ENCODE measurements at places on chromosomes 3 and 15.

DNA sequence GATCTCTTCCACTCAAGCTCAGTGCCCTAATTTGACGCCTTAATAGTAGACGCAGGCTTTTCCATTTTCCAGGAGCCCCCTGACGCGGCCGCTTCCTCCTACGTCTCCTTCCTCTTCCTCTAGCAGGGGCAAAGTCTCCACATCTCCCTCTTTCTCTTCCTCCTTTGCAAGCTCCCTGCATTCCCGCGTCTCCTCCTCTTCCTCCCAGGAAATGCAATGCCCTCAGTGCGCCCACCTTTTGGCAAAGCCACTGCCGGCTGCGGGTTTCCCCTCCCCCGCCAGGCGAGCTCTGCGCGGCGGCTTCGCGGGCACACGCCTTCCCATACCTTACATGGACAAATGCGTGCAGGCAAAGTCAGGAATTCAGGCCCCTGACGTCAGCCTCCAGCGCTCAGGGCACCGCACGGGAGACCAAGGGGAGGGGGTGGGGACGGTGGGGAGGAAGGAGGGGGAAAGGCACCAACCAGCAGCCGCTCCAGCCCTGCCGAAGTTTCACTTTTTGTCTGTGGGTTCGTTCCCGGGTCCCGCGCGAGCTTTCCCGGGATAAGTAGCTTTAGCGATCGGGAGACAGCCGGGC, 432 bp upstream of the LPP start:
- peak; percentile 70 for DNase-seq

DNA sequence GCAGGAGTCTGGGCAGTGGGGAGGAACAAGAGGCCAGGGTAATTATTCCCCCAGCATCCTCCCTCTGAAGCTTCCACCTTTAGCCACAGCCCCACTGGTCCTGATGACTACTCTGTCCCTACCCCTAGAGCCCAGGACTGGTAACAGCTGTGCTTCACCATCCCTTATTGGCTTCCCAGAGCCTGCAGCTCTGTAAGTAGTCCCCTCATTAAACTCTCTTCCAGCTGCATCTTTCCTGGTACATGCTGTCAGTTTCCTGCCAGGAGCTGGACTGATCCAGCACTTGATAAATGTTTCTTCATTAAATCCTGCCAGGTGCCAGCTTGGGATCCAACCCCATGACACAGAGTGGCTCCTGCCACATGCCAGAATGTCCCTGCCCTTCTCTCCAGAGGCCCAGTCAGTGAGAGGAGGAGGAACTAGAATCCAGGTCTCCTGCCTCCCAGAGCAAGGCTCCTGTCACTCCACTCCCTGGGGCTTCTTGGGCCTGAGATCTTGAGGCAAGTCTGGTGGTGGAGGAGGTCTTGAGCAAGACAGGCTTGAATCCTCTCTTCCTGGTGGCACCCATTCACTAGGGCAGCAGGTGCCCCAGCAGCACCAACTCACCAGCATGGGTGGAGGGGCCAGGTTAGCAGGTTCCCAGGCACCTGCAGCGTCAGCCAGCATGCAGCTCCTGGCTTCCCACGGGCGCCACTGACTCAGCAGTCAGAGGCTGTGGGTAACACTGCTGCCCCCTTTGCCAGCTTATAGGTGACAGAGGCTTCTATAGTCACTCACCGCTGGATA, 27.6 kb downstream of the FBXW12 start:
- no peak for DNase-seq

DNA sequence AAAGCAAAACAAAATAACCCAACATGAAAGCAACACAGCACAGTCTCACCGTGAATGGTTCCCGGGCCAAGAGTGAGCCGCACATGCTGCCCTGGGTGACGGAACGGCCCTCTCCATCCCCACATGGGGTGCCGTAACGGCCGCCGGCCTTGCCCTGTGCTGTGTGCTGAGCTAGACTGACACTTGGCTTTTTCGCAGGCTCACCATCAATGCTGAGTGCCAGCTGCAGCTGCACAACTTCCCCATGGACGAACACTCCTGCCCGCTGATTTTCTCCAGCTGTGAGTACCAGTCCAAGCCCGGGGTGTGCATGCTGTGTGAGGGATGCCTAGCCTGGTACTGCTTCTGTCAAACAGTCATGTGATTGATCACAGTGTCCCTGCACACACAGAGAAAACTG, 357.6 kb downstream of the GABRG3 start:
- no peak for DNase-seq

- DNase-seq, result no peak
Observed at GRCh38 chr3:10600296-10600714, 94.9 kb upstream of the ATP2B2 start.

GRCh38 chr15:64286473-64286872, 69.5 kb downstream of the CSNK1G1 start:
- DNase-seq, result no peak

DNA sequence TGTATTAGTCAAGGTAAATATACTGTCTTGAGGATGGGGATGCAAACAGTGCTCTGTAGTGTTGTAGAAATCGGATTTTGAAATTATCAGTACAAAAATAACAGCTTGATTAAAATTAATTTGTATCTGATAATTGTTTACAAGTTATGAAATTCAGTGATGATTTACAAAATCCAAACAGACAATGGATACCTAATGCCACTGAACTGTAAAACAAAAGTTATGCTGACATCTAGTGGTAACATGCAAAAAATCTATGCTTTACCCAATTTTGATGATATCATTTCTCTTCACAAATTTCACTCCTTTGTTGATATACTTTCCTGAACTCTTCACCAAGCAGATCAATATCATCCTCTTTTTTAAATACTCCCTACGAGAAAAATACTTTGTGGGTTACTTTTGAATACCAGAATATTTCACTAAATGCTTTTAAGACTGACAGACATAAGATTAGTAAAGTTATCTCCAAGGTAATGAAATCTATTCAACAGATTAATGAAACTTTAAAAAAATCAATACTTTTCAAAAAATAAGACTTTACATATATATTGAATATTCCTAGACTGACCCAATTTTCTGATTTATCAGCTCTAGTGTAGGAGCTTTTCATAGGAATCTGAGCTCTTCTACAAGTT, 36.0 kb downstream of the MNS1 start:
- no peak for DNase-seq

- DNase-seq, result peak; percentile 85
Observed at GRCh38 chr3:24242012-24242698, 252.5 kb downstream of the THRB start.

- DNase-seq, result no peak
Observed at GRCh38 chr3:196995027-196995426, 26.4 kb upstream of the PIGZ start.

DNA sequence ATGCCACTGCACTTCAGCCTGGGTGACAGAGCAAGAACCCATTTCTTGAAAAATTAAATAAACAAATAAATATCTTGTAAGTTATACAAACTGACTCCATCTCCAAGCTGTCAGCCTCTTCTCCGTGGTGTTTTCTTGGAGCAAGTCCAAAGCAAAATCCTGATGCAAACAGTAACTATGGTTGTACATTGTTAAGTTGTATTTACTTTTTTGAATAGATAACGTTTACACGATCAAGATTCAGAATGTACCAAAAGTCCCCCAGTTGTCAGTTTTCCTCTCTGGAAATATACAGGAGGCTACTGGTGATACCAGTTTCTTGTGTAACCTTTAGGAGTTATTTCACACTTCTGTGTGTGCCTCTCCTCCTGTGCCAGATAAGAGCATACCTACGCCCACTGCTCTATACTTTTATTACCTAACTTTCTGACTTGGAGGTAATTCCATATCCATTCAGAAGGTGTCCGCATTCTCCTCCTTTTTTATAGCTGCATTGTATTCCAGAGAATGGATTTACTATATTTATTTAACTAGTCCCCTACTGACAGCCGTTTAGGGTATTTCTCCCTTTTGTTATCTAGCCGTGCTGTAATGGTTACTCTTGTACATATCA, 14.2 kb downstream of the CMTM7 start:
- DNase-seq, result no peak

DNA sequence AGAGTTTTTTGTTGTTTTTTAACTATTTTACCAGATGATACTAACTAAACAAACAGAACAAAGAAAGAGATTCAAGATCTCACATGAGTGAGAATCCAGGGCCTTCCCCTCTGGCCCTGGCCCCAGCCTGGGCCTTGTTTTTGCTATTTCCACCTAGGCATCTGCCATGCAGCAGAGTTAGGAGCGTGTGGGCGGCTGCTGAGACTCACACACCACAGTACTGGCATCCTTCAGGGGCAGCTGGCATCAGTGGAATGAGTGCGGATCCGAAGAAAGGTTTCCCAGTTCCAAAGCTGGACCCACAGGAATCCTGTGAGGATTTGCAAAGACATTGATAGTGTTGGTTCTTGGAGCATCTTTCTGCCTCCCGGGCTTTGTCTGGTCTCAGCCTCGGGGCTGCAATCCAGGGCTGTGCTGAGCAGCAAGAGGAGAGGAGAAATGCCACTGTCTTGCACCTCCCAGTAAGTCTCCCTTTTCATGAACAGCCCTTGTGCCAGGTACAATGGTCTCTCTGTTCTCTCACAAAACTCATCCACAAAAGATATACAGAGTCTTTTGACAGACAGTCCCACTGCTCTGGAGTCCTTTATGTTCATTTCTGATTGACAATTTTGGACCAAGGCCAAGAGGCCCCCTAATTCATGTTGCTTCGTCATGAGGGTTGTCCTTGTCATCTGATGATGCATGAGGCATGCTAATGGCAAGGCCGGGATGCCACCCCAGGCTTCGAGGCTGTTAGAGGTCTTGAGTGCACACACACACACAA, 46.6 kb downstream of the APH1B start:
- no peak for DNase-seq

GRCh38 chr3:193774272-193774915, 181.4 kb downstream of the OPA1 start:
- no peak for DNase-seq

DNA sequence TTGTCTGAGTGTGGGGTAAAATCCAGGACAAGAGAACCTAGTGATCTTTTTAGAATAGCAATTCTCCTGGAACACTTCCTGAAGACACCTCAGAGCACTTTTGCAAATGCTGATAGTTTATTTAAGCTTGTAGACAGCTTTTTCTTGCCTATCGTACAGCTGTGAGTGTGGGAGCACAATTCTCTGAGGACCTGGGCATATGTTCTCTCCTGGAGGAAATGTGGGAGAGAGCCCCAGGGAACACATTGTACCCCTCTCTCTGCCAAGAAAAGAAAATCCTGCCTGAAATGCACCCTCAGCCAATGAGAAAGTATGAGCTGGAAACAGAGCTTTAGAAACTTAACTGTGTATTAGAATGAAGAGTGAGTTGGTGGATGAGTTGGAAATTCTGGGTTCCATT, 308.3 kb upstream of the SEMA6D start:
- DNase-seq, result no peak

- no peak for DNase-seq
Observed at GRCh38 chr3:58742239-58742638, 75.7 kb upstream of the FAM3D start.

GRCh38 chr3:192727032-192727847, at the start of gene FGF12:
Gene FGF12, minus strand, starts transcription at chr3:192727541.
- no peak for DNase-seq

GRCh38 chr3:59234884-59235633, 185.2 kb upstream of the CFAP20DC start:
- DNase-seq, result no peak

GRCh38 chr3:159326998-159327397, 525.1 kb downstream of the MFSD1 start:
- no peak for DNase-seq

DNA sequence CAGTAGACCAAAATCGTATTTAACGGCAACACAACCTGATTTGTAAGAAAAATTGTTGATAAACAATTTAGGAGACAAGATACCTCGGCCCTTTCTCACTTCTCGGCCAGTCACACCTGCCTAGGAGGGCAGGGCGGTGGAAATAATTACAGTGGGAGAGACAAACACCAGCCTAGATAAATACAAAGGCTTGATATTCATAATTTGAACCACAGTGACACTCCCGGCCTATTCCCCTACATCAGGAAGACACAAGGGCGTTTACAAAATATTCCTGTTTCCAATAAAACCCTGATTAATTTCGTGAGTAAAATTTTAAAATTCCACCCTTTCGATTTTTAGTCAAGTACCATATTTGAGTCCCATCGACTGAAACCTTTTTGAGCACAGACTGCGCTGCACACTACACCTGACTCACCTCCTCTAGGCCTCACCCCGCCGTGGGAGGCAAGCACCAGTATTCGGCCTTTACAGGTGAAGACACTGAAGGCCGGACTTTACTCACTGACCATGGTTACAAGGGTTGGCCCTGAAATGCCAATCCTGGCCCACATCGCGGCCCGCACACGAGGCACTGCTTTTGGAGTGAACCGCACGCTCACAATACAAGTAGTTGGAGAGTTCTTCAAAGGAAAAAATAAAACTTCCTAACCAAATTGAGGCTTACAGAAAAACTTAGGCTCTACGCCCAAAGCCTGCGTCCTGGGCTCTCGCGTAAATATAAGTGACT, 794 bp downstream of the ARPP19 start:
- DNase-seq, result no peak

DNA sequence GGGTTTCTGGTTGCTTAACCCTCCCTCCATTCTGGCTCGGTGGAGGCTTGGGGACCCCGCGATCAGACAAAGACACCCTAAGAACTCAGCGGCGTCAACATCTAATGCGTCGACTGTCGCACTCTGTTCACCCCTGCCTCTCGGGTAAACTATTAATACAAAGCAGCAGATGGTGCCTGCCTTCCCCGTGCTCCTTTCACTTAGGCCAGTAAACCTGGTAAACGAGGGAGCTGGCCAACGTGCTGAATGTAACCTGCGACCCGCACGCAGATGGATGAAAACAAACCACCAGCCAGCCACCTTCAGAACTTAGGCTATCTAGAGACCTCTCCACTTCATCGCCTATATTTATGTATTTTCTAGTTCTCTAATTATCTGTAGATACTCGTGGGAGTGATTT, 848 bp upstream of the CADPS start:
- DNase-seq, result no peak

DNA sequence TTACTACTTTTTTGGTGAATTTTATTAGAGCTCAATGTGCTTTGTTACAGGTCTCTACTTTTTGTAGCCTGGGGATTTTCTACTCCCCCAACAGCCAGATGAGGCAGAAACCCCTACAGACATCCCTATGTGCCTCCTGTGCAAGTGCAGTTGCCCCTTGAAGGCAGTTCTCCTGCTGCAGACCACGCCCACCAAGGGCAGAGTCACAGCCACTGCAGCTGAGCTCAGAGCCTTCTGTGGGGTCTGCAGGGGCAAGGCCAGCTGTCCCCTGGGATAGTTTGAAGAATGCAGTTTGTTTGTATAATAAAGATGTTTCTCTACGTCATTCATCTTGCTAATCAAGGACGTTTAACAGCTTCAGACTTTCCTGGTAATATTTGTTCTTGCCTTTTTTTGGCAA, 76.8 kb downstream of the NPAP1 start:
- DNase-seq, result no peak

GRCh38 chr3:152574461-152575079, 260.4 kb upstream of the P2RY1 start:
- DNase-seq, result no peak

GRCh38 chr3:194194051-194194756, 58.3 kb downstream of the HES1 start:
- no peak for DNase-seq

DNA sequence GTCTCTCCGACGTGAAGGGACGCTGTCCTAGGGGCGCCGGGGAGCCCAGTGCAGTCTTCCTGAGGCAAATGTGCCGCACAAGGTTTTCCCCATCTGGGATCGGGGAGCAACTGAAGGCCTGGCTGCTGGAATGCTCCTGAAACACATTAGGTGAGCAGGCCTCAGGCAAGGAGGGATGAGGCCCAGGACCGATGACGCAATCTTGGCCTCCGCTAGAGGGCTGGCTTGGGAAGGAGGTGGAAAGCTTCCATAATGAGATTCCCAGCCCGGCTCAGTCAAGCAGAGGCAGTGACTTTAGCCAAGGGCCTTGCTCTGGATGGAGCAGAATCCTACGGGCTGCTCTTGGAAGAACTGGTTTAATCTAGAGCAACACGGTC, 50.8 kb downstream of the CPN2 start:
- no peak for DNase-seq

- DNase-seq, result no peak
Observed at GRCh38 chr3:165827233-165827632, 10.0 kb downstream of the BCHE start.
